Stimulated activated CD8-positive, alpha-beta memory T cell treated with anti-CD3 and anti-CD28 coated beads, Interleukin-12 subunit alpha, Interleukin-12 subunit beta, amount 100 ng/mL, for 4 hours (primary cell): ENCODE measurements at places on chromosomes 12 and 14.

DNA sequence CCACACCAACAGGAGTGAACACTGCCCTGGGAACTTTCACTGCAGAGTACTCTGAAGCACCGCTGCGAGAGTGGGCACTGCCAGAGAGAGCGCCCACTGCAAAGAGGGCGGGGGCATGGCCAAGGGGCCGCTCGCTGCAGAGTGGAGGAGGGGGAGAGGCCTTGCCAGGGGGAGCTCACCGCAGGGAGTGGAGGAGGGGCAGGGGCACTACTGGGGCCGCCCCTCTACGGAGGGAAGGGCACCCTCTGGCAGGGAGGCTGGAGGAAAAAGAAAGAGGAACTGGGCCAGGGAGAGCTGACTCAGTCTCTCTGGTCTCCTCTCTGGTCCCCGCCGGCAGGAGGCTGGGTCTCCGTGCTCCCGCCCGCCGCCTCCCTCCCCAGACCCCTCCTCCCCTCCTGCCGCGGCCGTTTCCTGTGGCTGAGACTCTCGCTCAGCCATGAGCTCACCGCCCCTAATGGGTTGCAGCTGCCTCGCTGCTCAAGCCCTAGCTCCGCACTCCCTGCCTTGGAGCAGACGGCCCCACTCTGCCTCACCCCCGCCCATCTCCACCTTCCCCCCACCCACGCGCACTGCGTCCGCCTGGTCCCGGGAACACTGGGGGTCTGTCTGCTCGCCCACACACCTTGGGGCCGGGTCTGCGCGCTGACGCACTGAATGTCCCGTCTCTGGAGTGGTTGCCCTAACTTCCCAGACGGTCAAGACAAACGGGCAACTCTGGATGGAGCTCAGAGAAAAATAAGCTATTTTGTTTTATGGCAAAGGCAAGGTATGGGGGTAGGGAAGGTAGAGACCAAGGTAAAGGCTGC is 1.3 kb downstream of the ARHGEF40 start:
- DNase-seq = no peak

DNA sequence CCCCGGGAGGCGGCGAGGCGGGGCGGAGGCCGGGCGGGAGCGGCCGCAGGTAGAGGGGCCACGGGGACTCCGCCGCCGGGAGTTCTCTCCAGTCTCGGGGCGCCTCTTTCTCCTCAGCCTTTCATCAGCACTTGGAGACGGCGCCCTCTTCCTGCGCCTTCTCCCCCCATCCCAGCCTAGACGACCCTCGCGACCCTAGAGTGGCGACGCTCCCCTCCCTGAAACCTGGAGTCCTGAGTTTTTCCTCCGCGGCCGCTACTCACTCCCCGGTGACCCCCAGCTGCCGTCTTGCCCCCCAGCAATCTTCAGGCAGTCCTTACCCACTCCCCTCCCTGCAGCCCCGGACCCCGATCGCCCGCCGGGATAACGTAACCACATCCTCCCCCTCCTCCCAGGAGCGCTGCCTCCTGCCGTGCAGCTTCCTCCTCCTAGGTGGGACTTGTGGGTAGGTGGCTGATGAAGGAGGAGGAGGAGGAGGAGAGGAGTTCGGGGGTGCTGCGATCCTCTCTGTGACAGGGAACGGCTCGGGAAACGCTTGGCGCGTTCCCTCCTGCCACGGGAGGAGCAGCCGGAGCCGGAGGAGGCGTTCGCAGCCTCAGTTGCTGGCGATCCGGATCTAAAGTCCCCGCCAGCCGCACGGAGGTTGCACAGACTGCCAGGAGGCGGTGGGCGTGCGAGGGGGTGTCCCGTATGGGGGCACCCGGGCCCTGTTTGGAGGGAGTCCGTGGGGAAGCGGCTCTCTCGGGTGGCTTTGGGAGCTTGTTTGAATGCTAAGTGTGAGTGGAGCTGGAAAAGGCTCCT is 891 bp downstream of the PLEKHA5 start:
- no peak for DNase-seq

DNA sequence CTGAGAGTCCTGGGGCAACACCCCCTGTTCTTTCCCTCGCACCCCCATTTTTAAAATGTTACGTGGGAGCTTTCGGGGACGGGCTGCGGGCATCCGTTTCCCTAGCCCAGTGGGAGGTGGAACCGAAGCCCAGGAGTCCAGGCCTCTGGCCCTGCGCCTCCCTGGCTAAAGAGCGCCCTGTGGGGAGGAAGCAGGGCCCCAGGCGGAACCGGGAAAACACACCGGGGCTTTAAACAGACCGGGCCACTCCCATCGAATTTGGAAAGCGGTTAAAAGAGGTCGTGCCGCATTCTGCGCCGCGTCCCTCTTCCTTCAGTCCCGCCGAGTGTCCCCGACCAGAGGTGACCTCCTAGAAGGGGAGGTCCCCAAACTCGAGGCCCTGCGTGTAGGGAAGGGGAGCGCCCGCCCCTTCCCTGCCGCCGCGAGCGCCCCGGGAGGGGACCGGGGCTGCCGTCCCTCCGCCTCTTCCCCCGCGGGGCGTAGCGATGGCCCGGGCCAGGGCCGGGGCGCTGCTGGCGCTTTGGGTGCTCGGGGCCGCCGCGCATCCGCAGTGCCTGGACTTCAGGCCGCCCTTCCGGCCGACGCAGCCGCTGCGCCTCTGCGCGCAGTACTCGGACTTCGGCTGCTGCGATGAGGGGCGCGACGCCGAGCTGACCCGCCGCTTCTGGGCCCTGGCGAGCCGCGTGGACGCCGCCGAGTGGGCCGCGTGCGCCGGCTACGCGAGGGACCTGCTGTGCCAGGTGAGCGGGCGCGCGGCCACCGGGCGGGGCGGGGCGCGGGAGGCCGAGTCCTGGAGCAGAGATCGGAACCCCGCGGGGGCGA is at the start of gene HHIPL1:
HHIPL1 (plus strand) TSS at position 407 of the 822 bp plus-strand sequence; CDS start at position 486, 79 bp downstream.
- no peak for DNase-seq

GRCh38 chr14:62629176-62629725 is 416.0 kb downstream of the KCNH5 start:
- DNase-seq = no peak

- no peak for DNase-seq
These were observed at the start of gene BCL2L14 for GRCh38 chr12:12070674-12071656. TSS of gene BCL2L14 (plus strand) at chr12:12070939. CDS start at chr12:12079306, 8,367 bp downstream.

DNA sequence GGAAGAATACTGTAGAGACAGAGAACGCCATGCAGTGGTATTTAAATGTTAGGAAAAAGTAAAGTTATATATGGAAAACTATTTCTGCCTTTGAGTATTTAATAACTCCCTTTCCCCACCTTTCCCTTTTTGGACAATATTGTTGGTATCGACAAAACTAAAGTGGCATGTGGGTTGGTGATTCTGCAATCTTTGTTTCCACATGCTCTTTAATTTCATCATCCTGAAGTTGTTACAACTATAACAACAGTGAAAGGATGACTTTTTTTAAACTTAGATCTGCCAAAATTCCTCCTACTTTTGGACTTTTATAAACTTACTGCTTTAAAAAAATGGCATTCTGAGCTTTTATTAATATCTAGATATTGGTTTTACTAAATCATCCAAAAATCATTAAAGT is 25.3 kb downstream of the TTC8 start:
- DNase-seq = no peak
